ENCODE measurements at places on chromosomes 12 and 14. TPM values are rescaled to one million over a fixed set of nuclear protein-coding genes. Genes with fewer than 3 reads are reported as not detected.
A peak's percentile ranks its signal among the peaks of the same experiment; 100 is the strongest.

CABP1 gene
- polyA plus RNA-seq: 30.2 TPM

- no peak for DNase-seq
Measured at GRCh38 chr14:93520053-93520607, 89.4 kb downstream of the UNC79 start.

DNA sequence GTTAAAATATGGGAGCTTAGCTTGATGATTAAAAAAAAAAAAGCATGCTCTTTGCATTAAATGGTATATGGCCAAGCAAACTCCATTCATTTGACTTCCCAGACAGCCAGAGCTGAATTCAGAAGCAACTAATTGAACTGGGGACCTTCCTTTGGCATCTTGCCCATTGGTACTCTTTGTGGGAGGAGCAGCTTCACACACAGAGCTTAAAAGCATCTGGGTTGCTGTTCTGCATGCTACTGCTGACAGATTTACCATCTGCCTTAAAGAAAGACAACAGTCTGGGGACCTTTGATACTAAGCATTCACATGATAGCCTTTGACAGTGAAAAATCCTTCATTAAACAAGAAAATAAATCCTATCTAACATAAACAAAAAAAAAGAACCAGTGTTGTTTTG lies 977.9 kb downstream of the TMTC2 start:
- no peak for DNase-seq

DNA sequence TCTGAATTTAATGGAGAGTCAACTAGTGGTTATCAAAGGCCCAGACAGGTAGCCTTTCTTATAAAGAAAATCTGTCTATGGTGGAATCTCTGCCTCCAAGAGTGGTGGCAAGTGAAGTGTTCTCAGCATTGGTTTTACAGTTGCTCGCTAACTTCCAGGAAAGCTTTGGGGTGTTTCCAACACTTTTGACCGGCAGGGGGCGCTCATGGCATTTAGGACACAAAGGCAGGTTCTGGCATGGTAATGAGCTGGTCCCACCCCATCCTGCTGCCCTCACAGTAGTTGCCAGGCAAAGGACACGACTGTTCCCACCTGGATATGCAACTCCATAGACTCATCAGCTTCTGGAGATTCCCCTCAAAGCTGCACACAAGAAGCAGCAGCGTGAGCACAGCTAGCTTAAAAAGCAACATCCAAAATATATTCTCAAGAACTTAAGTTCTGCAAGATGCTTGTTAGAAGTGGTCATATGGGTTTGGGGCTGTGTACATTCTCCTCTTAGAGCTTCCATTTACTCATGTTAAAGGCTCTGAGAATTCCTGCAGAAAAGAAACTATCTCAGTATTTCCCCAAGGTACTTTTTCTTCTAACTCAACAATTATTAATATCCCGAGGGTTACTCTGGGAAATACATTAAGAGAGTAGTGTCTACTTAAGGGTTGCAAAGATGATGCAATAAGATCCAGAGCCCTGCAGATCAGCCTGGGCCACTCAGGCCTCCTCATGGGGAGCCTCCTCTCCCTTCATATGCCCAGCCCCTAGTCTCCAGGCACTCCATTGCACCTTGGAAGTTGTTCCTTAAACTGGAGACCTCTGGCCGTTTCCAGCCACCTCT lies 14.8 kb downstream of the PROX2 start:
- DNase-seq: peak; percentile 91
